DMS53 (cell line): ENCODE measurements at places on chromosomes 13 and 19.

DNA sequence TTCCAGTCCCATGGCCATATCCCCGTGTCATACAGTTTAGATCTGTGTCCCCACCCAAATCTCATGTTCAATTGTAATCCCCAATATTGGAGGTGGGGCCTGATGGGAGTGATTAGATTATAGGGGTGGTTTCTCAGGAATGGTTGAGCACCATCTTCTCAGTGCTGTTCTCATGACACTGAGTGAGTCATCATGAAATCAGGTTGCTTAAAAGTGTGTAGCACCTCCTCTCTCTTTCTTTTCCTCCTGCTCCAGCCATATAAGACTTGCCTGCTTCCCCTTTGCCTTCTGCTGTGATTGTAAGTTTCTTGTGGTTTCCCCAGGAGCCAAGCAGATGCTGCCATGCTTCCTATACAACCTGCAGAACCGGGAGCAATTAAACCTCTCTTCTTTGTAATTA is 197.8 kb downstream of the NALCN start:
- DNase-seq: no peak

GRCh38 chr19:47464675-47465419 is 6.8 kb downstream of the SLC8A2 start:
- no peak for DNase-seq

GRCh38 chr19:58354478-58355030 is 1.3 kb upstream of the A1BG start:
- no peak for DNase-seq

- peak; percentile 35 for DNase-seq
Measured at GRCh38 chr13:31947506-31947905, 84.1 kb upstream of the FRY start.

DNA sequence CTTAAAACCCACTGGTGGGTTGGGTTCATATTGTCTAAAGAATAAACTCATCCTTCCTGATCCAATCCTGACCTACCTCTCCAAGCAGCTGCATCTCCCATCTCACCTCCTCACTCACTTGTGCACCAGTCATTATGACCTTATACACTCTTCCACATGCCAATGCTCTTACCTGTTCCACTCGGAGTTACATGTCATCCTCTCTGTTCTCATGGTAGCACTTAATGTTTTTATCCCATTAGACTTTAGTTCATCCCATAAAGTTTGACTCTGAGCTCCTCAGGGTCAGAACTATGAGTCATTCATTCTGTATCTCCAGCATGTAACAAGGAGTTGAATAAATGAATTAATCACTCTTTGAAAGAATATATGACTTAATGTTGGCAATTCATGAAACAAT is 330.2 kb downstream of the KLF12 start:
- DNase-seq: no peak

DNA sequence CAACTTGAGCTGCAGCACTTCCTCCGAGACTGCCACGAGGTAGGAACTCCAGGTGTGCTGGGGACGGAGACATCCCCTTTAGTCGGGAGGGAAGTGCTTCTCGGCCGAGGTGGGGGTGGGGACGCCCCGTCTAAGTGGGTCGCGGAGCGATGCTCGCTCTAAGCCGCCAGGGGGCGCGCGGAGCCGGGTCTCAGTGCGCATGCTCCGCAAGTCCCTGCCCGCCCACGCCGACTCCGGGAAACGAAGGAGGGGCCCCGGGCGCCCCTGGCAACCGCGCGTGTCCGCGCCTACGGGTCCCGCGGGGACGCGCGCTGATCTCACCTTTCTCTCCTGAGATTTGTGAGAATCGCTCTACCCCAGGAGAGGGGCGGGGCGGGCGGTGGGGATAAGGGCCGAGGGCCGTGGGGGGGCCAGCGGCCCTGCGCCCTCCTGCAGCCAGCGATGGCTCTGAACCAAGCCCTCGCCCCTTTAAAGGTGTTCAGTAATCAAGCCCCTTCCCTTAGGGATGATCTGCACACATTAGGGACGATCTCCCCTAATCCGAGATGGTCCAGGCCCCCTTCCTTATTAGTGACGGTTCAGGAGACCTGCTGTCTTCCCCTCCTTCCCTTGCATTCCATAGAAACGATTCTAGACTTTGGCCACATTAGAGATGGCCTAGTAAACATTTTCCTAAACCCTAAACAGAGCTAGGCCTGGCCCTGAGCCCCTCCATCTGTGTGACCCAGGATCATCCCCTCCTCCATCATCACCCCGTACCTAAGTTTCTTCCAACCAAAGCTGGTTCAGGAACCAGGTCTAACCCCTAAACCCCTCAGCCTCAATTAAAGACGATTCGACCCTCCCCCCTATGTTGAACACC is 47.3 kb upstream of the SHKBP1 start:
- peak; percentile 99 for DNase-seq

GRCh38 chr19:1086613-1087012 is 8.6 kb downstream of the POLR2E start:
- DNase-seq: no peak

- peak; percentile 14 for DNase-seq
Measured at GRCh38 chr13:113774177-113775107, 15.4 kb downstream of the TMEM255B start.

- no peak for DNase-seq
Measured at GRCh38 chr13:44412346-44412935, 38.8 kb downstream of the SERP2 start.

DNA sequence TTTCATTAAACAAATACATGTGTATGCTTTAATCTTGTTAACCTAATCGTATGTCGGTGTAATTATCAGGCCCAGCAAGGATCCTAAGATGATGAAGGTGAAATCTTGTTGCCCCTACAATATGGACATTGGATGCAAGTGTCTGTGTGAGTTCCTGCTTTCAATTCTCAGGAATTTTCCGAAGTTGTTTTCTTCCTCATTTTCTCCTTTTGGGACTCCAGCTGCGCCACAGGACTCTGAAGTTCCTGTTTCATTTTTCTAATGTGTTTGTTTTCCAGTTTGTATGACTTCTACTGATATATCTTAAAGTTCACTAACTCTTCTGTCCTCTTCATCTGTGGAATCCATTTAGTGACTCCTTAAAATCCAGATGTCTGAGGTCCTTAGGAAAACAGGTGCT is 11.9 kb upstream of the OR7D2 start:
- no peak for DNase-seq

DNA sequence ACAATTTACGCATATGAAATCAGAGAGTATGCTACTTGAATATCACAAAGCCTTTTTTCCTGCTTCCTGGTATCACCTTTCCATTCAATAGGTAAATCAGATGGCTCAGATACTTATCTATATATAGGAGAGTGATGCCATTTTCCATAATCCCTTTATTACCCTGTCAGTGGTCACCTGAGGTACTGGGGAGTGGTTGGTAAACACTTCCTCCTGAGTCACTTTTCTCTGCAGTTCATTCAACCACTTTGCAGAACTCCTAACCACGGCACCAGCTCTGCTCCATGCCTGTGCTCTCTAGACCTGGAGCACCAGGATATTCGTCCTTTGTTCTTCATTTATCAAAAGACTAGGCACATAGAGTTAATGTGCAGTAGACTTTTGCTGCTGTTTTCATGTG is 748.5 kb upstream of the KLHL1 start:
- DNase-seq: peak; percentile 87

DNA sequence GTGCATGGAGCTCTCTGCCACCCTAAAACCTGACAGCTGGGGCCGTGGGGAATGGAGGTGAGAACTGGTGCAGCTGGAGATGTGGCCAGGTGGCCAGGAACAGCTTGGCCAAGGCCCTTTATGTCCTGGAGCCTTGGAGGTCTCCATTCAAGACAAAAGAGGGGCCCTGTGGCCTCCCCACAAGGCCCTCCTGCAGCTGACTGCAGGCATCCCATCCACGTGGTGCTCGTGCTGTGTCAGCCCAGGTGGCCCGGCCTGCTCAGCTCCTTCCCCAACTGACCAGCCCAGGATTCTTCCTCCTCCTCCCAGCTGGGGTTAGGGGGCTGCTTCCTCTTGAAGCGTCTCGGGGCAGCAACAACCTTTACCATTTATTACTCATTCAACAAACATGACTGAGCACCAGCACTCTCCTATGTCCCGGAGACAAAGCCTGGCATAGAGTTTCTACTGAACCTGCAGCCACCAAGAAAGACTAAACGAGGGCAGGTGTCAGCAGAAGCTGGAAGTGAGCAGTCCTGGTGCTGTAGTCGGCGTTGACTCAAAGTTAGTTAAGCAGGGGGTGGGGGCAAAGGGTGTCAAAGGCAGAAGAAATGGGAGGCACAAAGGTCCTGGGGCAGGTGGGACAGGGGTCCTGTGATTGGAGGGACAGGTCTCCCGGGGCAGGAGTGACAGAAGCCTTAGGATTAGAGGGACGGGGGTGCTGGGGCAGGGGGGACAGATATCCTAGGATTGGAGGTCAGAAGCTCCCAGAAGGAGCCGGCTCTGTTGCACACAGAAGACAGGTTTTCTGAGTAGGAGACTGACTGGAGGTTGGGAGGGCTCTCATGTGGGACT is 23.3 kb upstream of the C13orf46 start:
- DNase-seq: no peak

DNA sequence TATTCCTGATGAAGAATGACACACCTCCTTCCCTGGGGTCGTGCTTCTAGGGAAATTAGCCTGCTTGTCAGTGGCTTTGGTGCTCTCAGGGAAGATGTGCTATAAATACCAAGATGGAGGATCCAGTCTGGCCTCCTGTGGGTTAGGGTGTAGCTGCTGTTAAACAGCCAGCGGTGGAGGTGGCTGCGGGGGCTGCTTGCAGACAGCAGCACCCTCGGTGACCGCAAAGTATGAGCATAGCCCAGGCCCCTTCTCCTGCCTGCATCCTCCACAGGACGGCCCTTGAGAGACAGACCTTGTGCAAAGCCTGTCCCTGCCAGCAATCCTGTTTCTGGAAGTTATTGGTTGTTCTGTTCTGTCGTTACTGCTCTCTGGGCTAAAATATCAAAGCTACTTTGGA is 11.4 kb downstream of the VSTM2B start:
- DNase-seq: no peak

DNA sequence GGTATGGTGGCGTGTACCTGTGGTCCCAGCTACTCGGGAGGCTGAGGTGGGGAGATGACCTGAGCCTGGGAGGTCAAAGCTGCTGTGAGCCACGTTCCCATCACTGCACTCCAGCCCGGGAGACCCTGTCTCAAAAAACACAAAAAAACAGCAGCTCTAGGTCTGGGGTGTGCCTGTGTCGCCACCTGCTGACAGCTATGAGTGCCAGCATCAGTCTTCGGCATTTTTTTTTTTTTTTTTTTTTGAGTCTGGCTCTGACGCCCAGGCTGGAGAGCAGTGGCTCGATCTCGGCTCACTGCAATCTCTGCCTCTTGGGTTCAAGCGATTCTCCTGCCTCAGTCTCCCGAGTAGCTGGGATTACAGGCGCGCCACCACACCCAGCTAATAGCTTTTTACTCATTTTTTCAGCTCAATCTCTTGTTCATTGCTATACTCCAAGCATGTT is 10.1 kb downstream of the AP2S1 start:
- DNase-seq: peak; percentile 82

DNA sequence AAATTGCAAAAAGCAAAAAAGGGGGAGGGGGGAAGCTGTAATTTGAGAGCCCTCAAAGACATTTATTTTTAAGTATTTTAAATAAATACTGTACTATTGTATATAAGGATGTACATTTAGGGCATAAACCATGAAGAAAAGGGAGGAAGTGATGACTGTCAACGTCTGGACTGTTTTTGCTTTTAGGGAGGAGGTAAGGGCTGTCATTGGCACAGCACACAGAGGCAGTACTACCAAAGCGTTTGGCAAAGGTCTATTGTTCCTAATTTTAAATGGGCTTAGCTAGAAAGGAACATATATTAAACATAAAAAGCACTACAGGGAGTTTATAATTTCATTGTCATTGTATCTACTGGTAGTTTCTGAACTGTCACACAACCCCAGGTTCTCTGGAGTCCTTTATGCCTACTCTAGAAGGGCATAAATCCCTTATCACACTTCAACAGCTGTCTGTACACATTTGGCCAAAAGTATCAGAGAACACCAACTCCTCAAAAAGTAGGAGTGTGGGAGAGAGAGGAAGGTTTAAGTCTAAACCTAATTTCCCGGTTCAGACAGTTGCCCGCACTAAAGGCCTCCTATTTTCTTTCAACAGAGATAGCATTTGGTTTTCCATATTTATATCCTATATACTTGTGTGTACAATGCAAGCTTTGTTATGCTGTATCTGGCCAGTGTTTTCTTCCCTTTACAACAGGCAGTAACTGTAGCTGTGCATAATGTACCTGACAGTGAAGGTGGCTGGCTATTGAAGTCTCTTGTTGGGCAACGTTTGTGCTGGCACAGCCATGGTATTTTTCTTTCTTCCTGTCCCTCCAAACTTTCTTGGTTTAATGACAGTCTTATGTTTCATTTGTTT is 406.2 kb downstream of the KLF5 start:
- DNase-seq: no peak

DNA sequence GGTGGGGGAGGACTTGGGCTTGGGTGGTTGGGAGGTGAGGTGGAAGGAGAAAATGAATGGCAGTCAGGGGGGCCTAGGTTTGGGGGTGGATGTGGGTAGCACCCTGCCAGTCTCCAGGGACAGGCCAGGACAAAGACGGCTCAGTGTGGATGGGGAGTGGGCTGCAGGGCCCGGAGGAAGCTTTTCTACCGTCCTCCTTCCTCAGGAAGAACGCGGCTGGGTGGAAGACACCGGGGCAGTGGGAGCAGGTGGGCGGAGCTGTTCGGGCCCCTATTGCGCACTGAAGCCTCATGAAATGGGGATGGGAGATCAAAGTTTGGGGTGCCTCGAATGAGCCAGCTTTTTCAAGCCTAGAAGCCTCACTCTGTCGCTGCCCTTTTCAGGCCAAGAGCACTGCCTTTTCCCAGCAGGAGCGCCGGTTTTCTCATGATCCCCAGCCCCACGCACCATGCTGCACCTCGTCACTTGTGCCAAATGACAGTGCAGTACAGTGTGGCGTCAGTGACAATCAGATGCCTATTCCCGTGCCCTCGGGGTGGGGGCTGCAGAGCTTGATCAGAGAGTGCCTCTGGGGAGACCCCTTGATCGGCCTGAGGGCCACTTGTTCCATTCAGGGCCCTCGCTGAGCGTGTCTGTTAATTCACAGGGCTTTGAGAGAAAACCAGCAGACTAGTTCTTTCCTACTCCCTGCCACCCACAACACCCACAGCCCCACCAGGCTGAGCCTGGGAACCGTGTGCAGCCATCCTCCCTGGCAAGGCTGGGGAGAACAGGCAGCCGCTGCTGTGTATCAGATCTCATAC is 1.5 kb downstream of the CALM3 start:
- peak; percentile 48 for DNase-seq

GRCh38 chr19:277131-277530 is 14.1 kb downstream of the PLPP2 start:
- DNase-seq: no peak
